ENCODE measurements at places on chromosomes 6 and 20.

- DNase-seq, result no peak
Observed at GRCh38 chr6:81900616-81901015, 148.1 kb upstream of the TENT5A start.

GRCh38 chr20:9478771-9479170 is 35.6 kb upstream of the LAMP5 start:
- no peak for DNase-seq

GRCh38 chr6:44423306-44423705 is 35.8 kb downstream of the CDC5L start:
- no peak for DNase-seq

DNA sequence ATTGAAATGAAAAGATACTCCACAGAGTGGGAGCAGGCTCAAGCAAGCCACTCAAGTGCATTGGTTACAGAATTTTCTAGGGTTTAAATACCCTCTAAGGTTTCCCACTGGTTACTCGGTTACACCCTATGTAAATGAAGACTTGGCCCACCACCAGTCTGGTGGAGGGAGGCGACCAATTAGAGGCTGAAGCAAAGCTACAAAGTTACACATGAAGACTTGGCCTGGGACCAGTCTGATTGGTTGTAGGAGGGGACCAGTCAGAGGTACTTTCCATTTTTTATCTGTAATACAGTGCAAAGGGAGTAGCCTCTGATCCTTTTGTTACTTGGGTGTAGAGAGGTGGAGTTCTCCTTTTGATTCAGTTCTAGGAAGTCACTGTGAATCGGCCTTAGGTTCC is 7.6 kb downstream of the SRSF12 start:
- no peak for DNase-seq

- no peak for DNase-seq
Observed at GRCh38 chr20:47810721-47811347, 25.6 kb upstream of the SULF2 start.

DNA sequence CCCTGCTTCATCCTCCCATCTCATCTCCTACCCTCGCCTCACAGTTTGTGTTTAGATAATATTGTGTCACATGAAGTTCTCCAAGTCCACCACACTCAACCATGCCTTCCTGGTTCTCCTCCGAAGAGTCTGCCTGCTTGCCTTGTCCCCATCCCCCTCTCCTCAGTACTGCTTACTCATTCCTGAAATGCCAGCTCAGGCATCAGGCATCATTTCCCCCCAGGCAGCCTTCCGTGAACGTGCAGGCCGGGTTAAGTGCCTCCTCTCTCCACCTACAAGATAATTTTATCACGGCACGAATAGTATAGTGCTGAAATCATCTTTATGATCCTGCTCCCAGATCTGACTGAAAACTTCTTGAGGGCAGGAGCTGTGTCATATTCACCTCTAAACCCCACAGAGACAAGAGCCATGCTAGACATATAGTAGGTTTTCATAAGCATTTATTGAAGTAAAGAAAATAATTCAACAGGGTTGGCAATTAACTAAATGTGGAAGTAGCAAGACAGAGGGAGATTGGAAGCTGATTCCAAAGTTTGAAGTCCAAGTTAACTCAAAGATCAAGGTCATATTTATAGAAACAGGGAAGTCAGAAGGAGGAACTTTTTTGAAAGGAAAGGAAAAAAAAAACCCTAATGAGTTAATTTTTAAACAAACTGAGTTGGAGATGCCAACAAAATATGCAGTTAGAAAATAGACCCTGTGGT is 48.7 kb upstream of the BMP2 start:
- DNase-seq, result no peak

GRCh38 chr20:24314053-24314452 is 155.4 kb upstream of the SYNDIG1 start:
- DNase-seq, result no peak

GRCh38 chr20:20214757-20215275 is 153.1 kb upstream of the INSM1 start:
- DNase-seq, result peak; percentile 92

DNA sequence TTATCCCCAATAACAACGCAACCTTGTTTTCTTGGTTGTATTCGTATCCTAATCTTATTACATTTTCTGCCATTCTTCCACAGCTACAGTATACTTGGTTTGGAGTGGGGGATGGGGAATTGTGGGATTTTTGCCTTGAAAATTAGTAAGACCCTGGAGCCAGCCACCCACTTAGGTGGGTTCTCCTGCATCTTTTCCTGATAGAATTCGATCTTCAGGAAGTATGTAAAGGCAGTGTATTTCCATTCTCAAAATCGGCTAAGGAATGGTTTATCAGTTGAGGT is 1.1 kb downstream of the ITCH start:
- DNase-seq, result no peak

DNA sequence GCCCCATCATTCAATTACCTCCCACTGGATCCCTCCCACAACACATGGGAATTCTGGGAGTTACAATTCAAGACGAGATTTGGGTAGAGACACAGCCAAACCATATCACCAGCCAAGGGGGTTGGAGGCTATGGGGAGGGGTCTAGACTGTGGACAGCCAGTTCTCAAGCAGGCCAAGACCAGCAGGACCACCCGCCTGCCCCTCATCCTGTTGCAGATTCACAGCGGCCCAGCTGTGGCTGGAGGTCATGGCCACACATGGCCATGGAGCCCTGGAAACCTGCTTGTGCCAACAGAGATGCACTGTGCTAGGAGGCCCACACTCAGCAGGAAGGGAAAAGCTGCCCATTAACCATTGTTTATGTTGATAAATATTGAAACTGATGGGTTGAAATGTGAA is 240.5 kb downstream of the TTLL2 start:
- DNase-seq, result no peak

DNA sequence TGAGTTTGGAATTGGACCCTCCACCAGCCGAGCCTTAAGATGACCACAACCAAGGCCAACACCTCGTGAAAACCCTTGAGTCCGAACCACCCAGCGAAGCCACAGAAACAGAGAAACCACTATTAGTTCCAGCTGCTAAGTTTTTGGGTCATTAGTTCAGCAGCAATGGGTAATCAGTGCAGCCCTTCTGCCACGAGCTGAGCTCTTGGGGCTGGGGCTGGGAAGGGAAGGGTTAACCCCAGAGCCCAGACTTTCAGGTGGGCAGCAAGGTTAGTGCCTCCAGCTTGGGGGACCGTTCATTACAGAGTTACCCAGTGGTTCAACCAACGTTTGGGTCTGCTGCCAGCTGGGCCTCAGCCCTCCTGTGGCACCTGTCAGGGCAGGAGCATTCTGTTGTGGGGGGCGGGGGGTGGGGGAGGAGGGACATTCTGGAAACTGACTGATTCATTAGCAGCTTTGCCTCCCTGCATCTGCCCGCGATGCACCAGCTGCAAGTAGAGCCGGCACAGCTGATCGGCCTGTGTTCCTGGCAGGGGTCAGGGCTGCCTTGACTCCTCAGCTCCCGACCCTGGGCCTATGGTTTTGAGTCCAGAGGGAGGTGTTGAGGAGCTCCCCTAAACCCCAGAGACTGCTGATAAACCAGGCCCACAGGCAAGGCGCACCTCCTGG is 52.7 kb downstream of the TGM2 start:
- DNase-seq, result no peak

DNA sequence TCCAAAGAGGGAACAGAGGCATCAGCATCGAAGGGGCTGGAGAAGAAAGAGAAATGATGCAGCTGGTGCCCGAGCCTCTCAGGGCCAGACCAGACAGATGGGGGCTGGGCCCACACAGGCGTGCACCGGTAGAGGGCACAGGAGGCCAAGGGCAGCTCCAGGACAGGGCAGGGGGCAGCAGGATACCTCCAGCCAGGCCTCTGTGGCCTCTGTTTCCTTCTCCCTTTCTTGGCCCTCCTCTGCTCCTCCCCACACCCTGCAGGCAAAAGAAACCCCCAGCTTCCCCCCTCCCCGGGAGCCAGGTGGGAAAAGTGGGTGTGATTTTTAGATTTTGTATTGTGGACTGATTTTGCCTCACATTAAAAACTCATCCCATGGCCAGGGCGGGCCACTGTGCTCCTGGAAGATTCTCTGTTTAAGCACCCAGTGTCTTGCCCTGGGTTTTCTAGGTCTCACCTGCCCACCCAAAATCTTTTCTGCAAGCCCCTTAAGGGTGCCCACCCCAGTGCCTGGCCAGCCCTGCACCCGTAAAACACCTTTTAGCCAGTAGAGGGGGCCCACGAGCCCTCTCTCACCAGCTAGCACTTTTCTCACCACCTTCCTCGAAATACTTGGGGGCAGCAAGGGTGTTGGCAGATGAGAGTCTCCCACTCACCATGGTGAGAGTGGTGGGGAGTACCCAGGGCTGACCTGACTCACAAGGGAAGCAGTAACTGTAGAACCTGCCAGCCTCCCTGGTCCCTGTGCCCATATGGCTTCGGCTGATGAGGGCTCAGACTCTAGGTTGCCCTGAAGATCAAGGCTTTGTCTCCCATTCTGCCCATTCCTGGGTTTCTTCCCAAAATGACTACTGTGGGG is 35.7 kb upstream of the ID1 start:
- peak; percentile 54 for DNase-seq

GRCh38 chr6:25889877-25890853 is 16.1 kb upstream of the SLC17A3 start:
- DNase-seq, result peak; percentile 20

- DNase-seq, result no peak
Observed at GRCh38 chr6:44779130-44779826, 391.8 kb downstream of the CDC5L start.

GRCh38 chr20:39875492-39876110 is 813.4 kb downstream of the MAFB start:
- no peak for DNase-seq

GRCh38 chr6:11366183-11366933 is 133.9 kb upstream of the NEDD9 start:
- DNase-seq, result no peak

GRCh38 chr20:32183947-32184635 is 23.5 kb downstream of the PLAGL2 start:
- no peak for DNase-seq

- DNase-seq, result no peak
Observed at GRCh38 chr20:19937218-19937617, 79.9 kb upstream of the NAA20 start.

GRCh38 chr20:15703171-15703911 is 869.9 kb downstream of the KIF16B start:
- no peak for DNase-seq

DNA sequence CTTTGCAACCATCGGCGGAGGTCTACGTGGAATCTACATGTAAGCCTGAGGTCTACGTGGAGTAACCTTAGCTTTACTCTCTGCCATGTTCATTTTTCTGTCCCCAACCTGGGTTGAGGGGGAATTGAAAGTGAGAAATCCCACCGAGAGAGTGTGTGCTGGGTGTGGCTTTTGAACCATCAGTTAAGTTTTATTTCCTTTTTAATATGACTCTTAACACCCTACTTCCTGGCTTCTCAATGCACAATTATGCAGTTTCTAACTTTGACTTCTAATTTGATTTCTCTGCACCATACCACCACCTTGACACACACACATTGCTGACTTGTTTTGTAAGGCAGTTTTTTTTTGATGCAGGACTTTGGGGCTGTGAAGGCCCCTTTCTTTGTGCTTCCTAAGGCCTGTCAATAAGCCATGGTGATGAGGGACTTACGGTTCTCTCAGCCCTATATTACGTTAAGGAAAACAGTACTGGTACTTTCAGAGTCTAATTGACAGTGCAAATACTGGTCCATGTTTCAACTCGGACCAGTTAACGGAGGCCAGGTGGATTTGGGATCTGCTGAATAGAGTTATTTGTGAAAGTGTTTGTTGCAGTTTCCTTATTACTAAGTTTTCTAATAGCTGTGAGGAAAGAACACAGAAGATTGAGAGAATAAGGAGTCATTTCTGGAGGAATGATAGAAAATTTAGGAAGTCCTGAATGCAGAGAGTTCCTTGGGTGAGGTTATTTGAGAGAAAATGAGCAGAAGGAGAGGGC is 206.5 kb downstream of the JARID2 start:
- DNase-seq, result no peak
